ENCODE measurements at places on chromosomes 2 and 18. TPM values are rescaled to one million over a fixed set of nuclear protein-coding genes. Genes with fewer than 3 reads are reported as not detected.
A peak's percentile ranks its signal among the peaks of the same experiment; 100 is the strongest.

The CIDEA gene
- not detected for total RNA-seq

The SLC5A7 gene
- total RNA-seq: not detected

DNA sequence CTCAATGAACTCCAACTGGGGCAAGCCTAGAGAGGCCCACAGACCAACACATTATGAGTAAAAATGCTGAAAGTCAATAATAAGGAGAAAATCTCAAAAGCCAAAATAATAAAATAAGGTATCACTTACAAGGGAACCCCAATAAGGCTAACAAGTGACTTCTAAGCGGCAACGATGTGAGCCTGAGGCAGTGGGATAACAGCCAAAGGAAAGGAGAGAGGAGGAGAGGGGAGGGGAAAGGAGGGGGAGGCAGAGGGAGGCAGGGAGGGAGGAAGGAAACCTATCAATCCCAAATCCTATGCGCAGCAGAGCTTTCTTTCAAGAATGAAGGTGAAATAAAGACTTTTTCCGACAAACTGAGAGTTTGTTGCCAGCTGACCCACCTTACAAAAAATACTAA, 6.0 kb upstream of the NFATC1 start:
- DNase-seq: no peak

GRCh38 chr2:174341995-174342685, 7.4 kb downstream of the SP9 start:
- DNase-seq: peak; percentile 20

DNA sequence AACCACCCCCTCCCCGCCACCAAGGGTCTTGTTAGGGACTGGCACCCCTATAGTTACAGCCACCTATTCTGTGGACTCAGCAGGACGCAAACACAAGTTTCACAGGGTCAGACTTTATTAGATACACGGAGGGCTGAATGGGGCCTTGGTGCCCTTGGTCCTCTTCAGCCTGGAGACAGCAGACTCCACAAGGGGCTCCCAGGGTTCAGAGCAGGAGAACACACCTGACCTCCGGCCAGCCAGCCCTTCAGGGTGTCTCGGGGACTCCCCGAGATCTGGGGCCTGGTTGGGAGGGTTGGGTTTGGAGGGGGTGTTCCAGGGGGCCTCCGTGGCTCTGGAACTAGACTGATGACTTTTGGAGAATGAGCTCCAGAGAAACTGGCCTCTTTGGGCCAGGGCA, 2.3 kb upstream of the PREB start:
- no peak for DNase-seq

- DNase-seq: peak; percentile 8
Measured at GRCh38 chr2:48112911-48113680, 206.8 kb upstream of the FBXO11 start.

Measured in CD8-positive, alpha-beta T cell (primary cell).